ENCODE measurements at places on chromosomes 4 and X. TPM values are rescaled to one million over a fixed set of nuclear protein-coding genes. Genes with fewer than 3 reads are reported as not detected.

GRCh38 chrX:39195156-39195555 is 393.9 kb downstream of the MID1IP1 start:
- DNase-seq = no peak

MAML3 gene
- 16.4 TPM for total RNA-seq

MUC7 gene
- total RNA-seq = not detected

DNA sequence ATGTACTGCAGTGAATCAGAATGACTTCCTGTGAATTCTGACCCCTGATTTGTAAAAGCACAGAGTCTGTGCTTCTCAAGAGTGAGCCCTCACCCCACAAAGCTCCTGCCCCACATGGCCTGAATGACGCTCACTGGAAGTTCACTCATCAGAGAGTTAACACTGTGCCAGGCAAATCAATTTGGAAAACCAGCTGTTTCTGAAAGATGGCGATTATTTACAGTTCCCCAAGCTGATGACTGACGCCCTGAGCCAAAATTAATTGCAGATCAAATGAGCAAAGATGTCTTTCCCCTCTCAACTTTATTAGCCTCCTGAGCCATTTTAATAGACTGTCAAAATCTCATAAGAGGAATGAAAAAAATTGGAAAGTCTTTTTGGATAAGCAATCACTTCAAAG is 118.0 kb downstream of the SLC2A9 start:
- no peak for DNase-seq

NPNT gene
- 160 TPM for total RNA-seq

CACNA1F gene
- 0.43 TPM for total RNA-seq

EFHC2 gene
- 8.3 TPM for total RNA-seq

ALB gene
- total RNA-seq = 8.3 TPM

TMEM144 gene
- 16.4 TPM for total RNA-seq

AMTN gene
- total RNA-seq = 0.51 TPM

ZC4H2 gene
- 14.6 TPM for total RNA-seq

NEIL3 gene
- 0.37 TPM for total RNA-seq

PCDH19 gene
- total RNA-seq = 0.97 TPM
